ENCODE measurements at places on chromosomes 12 and 14.

DNA sequence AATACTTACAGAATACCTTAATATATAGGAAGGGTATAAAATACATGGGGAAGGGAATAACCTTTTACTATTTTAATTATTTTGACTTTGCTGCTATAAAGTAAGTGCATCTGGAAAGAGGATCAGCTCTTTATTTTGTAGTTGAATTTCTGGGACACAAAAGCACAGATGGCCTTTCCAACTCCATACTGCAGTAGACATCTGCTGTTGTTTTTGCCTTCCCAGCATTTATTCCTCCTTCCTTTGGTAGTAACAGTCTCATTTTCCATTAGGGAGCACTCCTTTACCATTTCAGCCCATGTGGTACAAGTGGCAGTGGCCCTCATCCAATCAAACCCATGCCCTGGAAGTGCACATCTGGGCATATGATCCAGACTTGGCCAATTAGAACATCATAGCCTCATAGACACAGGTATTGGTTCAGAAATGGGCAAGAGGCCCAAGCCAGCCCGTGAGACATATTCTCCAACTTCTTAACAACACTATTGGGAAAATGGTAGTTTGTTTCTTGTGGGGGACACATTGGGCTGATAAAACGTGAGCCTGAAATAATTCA, 64.8 kb upstream of the YARS2 start:
- DNase-seq, result no peak

DNA sequence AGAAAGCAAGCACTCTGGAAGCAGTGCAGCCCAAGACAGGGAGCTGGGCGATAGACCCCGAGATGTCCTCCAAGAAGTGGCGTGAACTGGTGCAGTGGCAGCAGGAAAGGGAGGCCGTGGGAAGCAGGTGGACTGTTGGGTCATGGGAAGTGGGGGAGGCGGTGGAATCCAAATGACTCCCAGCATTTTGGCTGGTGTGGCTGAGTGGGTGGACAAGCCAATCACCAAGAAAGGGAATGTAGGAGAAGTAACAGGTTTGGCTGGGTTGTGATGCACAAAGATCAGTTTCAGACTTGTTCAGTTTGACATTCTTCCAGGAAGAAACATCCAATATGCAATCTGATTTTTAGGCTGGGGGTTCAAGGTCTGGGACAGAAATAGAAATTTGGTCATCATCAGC, 46.0 kb upstream of the KTN1 start:
- no peak for DNase-seq

DNA sequence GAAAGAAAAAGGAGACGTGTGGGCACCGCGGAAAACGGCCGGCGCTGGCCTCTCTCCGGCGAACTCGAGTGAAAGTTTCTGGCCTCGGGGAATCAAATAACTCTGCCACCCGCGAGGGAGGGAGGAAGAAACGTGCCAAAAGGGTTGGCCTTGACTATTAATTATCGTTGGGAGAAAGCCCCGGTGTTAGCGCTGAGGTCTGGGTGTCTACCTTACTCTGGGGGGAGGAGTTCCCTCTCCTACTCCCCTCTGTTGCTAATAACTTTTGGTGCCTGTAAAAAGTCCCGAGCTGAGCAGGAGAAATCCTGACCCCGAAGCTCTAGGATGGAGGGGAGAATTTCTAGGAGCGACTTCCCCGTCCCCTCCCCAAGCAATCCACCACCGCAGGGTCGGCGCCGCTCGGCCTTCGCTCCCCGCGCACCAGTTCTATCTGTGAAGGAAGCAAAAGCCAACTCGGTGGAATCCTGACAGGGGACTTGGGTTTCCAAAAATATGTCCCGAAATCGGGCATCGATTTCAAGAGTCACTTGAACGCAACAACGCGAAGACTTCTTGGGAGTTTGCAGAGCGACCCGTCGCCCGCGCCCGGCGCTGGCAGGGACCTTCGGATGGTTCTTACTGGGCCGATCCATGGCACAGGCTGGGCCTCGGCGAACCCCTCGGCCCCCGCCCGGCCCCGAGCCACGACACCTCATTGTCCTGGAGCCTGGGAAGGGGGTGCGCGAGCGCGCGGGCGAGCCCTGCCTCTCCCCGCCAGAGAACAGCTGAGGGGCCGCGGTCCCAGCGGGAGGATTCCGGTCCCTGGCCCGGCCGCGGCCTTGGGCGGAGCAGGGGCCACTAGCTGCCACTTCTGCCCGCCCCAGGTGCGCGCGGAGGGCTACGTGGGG, 1.7 kb downstream of the OTX2 start:
- no peak for DNase-seq

DNA sequence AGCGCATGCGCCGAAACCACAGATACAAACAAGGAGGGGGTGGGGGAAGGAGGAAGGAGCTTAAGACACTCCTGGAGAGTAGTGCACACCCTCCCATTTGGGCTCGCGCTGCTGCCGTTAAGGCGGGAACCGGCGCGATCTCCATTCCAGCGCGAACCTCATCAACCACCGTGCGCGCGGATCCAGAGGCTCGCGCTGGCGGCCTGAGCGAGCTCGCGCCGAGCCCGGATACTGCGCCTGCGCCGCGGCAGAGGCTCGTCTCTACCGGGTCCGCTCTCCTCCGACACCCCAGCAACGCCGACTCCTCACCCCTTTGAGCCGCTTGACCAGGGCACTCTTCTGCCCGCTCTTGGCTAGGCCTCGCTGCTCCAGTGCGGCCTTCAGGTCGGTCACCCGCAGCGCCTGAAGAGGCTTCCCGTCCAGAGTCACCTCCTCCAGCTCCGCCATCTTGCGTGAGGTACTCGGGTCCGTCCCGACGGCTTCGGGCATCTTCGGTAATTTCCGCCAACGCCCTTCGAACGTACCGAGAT, at the start of gene ACIN1:
TSS of gene ACIN1 (minus strand) at position 471 of the 530 bp plus-strand sequence. CDS start at position 447, 24 bp downstream.
- DNase-seq, result peak; percentile 49

DNA sequence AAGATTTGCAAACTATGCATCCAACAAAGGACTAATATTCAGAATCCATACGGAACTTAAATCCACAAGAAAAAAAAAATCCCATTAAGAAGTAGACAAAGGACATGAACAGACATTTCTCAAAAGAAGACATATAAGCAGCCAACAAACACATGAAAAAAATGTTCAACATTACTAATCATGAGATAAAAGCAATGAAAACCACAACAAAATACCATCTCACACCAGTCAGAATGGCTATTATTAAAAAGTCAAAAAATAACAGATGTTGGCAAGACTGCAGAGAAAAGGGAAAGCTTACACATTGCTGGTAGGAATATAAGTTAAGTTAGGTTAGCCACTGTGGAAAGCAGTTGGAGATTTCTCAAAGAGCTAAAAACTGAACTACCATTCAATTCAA, 16.2 kb downstream of the CDK17 start:
- no peak for DNase-seq

DNA sequence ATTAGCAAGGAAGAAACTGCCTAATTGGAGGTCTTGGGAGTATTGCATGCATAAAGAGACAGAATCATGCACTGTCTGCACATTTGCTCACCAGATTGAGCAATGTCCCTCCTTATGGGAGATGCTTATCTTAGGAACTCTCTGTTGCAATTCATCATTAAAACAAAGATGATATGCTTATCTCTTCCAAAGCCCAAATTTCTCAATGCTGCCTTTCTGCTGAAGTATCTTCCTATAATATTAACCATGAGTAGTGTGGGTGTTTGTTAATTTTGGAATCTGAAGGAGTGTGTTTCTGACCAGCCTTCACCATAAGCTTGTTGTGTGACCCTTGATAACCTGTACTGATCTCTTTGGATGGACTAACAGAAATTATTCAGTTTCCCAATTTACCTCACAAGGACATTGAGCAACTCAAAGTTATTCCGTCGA, 1257.6 kb upstream of the FLRT2 start:
- DNase-seq, result no peak

DNA sequence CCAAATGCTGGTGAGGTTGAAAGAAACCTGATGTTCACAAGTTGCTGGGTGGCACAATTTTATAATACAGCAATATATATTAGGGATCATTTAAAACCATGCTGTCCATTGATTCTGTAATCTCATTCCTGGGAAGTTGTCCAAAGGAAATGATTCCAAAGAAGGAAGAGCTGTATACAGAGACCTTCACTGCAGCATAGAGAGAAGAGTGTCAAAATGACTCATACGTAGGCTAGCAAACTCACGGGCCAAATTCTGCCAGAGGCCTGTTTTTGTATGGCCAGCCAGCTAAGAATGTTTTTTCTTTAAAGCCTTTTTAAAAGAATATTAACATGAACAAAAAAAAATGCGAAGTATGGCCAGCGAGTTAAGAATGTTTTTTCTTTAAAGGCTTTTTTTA, 69.2 kb upstream of the MED13L start:
- no peak for DNase-seq

DNA sequence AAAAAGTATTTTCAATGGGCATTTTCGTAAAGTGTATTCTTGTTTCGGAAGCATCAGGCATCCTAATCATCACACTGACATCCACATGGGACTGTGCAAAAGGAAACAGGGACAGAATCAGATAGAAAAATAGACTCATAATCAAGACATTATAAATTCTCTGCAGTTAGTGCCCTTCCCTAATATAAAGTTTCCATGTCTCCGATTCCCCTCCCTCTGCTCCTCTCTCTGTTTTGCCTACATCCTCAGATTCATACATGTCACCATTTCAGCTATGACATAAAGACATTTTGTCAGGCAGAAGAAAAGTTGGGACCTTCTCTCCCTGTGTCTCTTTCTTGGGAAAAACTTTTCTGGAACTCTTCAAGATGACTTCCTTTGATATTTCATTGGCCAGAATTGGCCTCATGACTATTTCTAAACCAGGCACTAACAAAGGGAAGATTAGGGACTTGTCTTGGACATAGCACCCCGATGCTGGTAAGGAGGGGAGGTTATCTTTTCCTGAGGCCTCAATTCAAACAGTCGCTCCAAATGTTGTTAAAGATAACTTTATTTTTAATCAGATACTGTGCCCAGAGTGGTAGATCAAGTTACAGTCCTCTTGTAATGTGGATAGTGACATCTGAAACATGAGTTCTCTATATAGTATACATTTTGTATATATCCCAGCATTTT, 212.1 kb upstream of the BTG1 start:
- no peak for DNase-seq

DNA sequence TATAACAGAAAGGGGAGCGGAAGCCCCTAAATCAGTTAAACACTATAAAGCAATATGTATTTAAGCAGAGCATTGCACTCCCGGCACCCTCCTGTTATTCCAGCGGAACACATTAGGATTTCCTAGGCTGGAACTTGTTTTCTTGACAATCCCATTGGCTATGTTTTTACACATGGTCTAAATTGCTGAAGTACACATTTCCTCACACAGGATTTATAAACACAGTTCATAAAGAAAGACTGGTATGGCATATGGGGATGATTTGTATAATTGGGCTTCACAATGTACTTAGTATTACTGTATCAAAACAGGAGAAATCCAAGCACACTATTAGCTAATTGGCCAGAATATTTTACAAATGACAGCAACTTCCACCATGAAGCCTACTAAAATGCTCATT, 23.3 kb downstream of the PAX9 start:
- DNase-seq, result no peak

- no peak for DNase-seq
Observed at GRCh38 chr14:102868956-102869547, 53.4 kb upstream of the AMN start.

GRCh38 chr12:95416111-95416636, 57.8 kb upstream of the METAP2 start:
- no peak for DNase-seq

DNA sequence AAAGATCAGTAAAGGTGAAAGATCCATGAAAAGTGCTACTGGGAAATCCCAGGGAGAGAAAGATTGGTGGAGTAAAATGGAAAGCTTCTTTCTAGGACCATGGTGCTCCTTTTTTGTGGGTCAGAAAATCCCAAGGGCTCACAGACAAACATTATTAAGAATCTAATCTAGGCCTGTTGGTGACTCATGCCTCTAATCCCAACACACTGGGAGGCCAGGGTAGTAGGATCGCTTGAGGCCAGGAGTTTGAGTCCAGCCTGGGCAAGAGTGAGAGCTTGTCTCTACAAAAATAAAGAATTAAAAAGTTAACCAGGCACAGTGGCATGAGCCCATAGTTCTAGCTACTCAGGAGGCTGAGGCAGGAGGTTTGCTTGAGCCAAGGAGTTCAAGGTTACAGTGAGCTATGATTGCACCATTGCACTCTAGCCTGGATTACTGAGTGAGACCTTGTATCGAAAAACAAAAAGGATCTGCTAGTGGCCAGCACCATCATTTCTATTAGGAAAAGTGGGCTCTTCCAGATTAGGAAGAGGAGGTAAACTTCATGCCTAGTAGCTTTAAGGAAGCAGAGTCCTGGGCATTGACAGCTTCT, 43.0 kb downstream of the TXNRD1 start:
- no peak for DNase-seq
